ENCODE measurements at places on chromosomes 2 and 18.

DNA sequence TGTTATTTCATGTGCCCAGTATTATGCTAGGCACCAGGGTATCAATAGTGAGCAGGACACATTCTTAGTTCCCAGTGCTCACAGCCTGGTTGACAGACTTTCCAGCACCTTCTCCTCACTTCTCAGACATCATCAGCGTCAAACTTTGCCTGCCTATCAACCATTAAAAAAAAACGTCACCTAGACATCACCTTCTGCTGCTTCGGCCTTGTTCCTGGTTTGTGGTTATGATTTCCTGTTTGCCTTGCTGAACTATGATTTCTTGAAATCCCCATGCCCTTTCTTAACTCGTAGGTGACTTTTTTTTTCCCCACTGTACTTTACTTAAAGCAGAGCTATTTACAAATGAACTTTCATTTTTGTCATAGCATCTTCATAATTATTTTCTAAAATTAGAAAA is 60.4 kb upstream of the NABP1 start:
- peak; percentile 67 for DNase-seq

DNA sequence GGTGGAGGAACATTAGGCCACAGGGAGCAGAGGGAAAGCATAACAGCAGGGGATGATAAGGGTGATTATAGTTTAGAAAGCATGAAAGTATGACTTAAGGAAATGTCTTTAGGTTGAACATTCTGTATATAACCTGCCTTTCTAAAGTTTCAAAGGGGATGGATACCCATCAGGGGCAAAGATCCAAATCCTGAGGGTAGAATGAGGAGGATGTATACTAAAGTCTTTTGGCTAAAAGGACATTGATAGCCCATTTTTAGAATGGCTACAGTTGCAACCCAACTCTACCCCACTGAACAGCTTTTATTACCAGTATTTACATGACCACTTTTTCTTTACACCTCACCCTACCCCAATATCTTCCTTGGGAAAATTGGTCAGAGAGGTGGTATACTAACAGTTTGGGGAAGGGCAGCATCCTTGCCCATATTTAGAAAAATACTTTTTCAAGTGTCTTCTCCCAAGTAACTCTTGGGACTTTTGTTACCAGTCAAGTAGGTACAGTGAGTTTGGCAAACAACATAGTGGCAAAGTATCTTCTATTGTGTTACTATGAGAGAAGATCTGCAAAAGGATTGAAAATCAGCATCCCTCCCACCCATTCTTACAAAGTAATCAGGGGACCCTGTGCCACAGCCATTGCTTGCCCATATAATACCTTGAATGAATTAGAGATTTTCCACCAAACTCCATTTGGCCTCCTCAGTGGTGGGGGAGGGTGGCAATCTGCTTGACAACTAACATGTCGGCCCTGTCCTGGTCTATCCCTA is 8.3 kb downstream of the MAT2A start:
- peak; percentile 28 for DNase-seq

GRCh38 chr2:219698748-219699439 is 71.5 kb downstream of the SLC4A3 start:
- DNase-seq = peak; percentile 50

GRCh38 chr2:135954020-135954601 is 31.3 kb downstream of the DARS1 start:
- DNase-seq = no peak

GRCh38 chr2:148058641-148059040 is 37.8 kb downstream of the MBD5 start:
- DNase-seq = no peak

DNA sequence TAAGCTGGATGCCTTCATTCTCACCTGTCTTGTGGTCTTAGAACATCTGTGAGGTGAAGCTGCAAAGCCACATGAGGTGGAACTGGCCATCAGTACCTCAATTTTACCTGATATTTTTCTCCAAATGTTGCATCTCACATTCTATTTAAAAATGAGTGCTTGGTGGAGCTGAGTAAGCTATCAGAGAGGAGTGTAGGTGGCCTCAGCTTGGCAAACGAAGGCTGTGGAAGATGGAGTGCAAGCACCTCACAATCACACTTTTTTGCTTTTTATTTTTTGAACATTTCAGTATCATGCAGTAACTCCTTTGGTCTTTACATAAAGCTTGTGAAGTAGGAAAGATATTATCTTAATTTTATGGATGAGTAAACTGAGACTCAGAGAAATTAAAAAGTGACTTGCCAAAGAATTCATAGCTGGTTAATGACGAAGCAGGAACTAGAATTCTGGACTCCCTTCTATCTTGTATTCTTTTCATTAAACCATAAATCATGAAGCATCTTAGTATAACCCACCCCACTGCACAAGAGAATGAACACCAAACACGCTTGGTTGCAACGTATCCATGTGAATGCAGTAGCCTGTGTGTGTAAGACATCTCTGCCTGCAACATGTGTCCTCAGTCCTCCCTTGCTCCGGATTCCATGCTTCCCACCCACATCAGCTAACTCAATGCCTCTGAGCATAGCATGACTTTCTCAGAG is 27.2 kb downstream of the C2orf49 start:
- no peak for DNase-seq

DNA sequence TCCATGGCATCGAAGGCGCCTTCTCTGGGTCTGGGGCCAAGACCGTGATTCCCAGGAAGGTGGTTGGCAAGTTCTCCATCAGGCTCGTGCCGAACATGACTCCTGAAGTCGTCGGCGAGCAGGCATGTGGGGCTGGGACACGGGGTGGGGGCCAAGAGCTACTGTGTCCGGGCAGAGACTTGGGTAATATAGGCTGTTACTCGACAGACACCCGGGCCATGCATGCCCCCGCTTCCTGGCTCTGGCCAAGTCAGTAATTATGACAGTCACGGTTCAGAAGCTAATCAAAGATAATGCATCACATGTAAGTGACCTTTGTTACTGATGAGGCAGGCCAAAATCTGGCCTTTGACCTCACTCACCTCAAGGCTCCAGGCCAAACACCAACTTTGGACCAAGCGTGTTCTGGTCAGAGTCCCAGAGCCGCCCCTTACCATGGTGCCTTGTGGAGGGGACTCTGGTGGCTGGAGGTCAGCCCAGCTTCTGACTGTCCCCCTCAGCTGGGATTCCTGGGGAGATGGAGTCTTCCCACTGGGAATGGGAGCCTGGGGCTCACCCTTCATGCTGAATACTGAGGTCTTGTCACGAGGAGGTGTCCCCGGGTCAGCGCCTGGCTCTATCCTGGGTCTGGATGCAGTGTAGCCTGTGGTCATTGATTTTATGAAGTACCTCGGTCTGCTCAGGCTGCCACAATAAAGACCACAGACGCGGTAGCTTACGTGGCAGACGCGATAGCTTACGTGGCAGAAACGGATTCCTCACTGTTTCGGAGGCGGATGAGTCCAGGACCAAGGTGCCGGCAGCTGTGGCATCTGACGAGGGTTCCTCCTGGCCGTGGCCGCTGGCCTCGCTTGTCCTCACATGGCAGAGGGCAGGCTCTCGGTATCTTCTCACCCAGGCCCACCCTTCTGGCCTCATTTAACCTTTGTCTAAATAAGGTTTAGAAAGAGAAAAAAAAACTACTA is 17.7 kb upstream of the CNDP1 start:
- no peak for DNase-seq
